ENCODE measurements at places on chromosomes 7 and 10.

DNA sequence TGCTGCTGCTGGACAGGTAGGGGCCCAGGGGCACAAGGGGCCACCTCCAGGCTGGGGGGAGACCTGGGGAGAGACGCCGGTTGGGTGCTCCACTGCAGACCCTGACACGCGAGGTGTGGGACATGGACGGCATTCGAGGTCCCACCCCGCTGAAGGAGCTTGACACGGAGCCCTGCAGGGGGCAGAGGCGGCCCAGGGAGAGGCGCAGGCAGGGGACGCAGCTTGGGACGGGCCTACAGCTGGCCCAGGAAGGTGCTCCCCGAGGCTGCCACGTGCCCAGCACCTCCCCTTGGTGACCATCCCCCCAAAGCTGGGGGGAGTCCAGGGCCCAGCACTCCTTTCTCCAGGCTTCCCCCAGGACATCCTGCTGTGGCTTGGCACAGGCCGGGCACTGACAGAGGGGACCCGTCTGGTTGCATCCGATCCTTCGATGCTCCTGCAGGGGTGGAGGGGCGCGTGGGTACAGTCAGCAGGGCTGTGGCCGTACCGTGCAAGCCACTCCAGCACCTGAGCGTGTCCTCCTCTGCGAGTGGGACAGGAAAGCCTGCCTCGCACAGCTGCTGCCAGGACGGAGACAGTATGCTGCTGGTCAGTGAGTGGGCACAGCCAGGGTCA lies 174.4 kb downstream of the ELFN1 start:
- DNase-seq = no peak

GRCh38 chr7:31663072-31663471 lies 23.9 kb upstream of the PPP1R17 start:
- DNase-seq = no peak

- no peak for DNase-seq
Observed at GRCh38 chr10:14487488-14487883, 156.8 kb upstream of the FRMD4A start.

DNA sequence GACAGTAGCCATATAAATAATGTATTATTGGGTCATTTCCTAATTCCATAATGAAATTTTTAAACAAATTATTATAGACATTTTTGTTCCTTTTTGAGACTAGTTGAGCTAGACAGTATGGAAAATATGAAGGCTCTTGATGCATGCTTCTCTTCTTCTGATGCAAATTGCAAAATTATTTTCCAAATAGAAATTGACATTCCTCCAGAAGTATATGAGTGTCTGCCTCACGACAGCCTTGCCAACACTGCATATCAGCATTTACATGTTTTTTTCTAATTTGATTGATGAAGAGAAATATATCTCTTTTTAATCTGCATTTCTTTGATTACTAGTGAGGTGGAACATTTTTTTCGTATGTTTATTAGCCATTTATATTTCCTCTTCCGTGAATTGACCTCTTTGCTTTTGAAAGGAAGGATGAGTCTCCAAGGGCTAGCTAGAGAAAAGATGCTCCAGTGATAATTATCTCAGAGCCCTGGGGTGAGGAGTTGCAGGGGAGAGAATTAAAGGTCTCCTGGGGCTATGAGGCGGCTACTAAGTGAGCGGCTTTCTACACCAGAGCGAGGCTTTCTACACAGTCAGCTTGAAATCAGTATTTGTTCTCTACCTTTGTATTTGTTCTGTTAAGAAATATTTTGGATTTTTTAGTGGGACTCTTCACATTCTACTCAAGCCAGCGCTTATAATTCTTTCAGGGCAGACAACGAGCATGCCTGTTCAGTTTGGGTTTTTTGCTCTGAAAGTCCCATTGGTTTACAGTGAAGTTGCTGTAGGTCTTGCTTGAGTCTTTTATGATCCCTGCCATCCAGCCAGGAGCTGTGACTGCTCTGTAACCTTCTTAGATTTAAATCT lies 712.2 kb upstream of the GALNT17 start:
- DNase-seq = no peak

GRCh38 chr7:131943646-131944045 lies 387.2 kb upstream of the PODXL start:
- no peak for DNase-seq

DNA sequence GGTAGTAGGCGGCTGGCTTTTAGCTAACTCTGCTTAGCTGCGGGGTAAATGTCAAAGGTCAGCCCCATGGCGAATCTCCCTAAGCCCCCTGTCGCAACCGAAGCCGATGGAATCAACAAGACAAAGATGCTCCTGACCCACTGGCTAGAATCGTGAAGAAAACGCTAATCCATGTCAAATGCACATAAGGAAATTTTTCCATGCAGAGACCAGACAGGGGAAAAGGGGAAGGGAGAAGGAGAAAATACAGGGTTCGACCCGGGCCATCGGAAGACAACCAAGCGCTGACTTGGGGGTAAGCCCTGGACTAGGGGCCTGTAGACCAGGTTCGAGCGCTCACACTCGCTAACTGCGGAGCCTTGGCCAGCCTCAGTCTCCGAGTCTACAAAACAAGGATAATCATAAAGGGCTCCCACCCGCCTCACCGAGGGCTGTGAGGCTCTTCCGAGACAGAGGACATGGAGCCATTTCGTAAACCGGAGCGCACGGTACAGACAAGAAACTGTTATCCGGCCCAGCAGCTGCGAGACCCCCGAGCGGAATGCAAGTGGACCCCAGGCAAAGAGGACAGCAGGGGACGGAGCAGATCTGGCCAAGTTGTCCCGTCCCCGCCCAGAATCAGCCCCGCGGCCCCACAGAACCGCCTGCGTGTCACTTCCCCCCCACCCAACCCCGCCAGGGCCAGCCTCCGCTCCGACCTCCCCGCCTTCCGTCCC lies 507 bp downstream of the SAR1A start:
- DNase-seq = no peak

Measured in C1 segment of cervical spinal cord (tissue), 14 donors.